ENCODE measurements at places on chromosomes 11 and 22.
A peak's percentile ranks its signal among the peaks of the same experiment; 100 is the strongest.

- DNase-seq = no peak
Observed at GRCh38 chr11:70713086-70713835, 314.9 kb downstream of the CTTN start.

DNA sequence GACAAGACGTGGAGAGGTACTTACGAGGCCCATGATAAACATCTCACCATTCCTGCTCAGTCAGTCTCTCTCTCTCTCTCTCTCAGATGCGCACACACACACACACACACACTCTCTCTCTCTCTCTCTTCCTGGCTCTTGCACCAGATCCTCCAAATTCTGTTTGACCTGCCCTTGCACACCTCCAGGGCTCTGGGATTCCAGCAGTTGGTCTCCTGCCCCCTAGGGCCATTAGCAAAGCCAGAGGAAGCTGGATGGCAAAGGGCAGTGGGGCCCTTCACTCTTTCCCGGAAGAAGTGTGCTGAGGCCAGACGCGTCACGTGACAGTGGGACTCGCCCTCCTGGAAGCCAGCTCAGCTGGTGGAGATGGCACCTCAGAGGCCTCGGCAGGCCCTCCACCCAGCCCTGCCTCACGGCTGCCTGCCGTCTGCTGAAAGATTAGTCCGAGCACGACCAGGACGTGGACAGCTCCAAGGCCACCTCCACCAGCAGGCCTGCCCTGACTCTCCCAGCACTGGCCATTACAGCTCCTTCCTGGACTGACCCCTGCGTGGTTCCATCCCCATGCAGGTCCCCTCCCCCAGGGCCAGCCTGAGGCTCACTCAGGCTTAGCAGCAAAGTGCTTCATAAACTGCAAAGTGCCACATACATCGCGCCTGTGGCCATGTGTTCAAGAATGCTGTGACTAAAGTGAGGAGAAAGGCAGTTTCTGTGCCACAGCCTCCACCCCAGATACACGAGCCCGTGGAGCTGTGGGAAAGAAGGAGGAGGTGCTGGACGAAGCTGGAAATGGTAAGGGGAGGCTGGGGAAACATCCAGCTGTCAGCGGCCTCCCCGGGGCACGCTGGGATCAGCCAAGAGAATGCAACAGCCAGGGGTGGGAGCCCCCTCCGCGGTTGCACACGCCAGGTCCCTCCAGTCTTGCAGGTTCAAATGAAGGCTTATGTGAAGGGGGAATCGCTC is 3.7 kb downstream of the PDGFB start:
- peak; percentile 82 for DNase-seq

- no peak for DNase-seq
Observed at GRCh38 chr11:48040830-48041444, 60.6 kb downstream of the PTPRJ start.

DNA sequence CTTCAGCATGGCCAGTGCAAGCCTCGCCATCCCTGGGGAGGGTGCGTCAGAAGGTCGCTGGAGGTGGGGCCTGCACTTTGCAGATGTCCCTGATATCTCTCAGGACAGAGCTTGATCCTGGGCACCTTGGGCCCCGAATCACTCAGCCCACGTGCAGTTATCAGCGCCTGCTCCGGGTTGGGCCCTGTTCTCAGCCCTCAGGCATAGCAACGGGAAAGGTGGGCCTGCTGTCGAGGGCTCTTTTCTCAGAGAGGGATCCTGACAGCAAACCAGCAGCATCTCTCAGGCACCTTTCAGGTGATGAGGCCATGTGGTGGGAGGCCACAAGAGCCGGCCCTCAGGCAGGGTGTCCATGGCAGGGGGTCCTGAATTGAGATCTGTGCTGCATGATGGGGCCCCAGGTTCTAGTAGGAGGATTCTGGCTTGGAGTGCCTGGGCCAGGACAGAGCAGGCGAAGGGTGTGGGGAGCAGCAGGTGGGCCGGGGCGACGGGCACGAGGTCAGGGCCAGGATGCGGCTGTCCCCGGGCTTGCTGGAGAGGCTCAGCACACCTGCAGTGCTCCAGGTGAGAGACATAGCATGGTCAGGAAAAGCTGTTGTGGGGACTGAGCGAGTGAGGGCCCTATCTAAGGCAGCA is 280.5 kb downstream of the TBC1D22A start:
- DNase-seq = peak; percentile 44

DNA sequence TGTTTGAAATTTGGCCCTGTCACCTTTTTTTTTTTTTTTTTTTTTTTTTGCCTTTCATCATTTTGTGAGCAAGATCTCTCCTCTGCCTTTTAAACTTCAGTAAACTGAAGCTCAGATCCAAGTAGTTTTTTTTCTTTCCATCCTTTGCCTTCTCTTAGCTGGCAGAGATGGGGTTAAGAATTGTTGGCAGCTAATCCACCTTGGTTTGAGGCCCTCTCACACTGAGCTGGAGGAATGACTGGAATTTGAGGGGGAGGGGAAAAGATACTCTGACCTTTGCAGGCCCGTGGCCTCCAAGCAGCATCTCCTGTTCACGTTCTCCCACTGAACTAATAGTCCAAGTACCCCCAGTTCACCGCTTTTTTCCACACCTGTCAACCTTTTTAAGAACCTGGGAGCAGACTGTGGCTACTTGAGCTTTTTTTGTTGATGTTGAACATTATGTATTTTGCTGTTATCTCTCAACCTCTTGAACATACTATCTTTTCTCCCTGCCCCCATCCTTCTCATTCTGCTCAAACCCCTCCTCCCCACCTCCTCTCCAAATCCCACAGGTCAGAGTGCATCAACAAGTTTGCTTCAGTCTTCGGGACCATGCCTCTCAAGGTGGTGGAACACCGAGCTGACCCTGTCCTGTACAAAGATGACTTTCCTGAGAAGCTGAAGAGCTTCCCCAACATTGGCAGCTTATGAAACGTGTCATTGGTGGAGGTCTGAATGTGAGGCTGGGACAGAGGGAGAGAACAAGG is 66.2 kb downstream of the ALX4 start:
- no peak for DNase-seq

- no peak for DNase-seq
Observed at GRCh38 chr11:77647654-77648305, 10.2 kb upstream of the CLNS1A start.

- DNase-seq = no peak
Observed at GRCh38 chr11:106329273-106330018, 252.0 kb downstream of the AASDHPPT start.

- DNase-seq = peak; percentile 58
Observed at GRCh38 chr11:73204711-73205121, 13.4 kb upstream of the P2RY2 start.

- DNase-seq = no peak
Observed at GRCh38 chr11:8369592-8370205, 106.0 kb upstream of the LMO1 start.

DNA sequence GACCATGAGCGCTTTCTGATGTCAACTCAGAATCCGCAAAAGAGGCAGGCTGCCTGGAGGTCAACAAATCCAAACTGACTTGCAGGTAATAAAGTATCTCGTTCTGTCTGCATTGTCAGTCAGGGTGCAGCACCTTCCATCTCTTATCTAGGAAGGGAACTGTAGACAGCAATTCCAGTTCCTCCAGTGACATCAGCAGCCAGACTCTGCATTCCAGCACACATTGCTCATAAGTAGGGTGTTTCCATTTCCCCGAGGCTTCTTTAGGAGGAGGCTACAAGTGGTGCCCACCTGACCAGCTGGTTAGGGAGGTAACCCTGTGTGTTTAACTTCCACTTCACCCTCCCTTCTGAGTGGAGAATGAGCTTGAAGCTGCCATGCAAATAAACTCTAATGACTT is 53.3 kb downstream of the NTM start:
- no peak for DNase-seq

- peak; percentile 73 for DNase-seq
Observed at GRCh38 chr22:42994917-42995562, 19.9 kb downstream of the PACSIN2 start.

DNA sequence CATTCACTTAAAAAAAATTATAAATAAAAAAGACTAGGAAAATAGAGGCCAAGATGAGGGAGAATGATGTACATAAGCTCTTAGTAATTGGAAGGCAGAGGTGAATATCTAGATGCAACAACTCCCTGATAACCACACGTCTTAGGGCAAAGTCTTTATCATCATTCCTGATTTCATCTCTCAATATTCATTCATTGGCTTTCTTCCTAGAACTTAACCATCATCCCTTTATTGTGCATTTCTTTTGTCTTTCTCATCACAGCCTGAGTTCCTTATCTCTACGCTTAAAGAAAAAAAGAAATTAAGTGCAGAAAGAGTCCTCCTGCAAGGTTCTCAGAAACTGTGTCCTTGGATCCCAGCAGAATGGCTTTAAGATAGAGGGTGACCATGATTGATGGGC is 23.2 kb upstream of the FLI1 start:
- no peak for DNase-seq

GRCh38 chr11:100220801-100221200 is 466.3 kb upstream of the ARHGAP42 start:
- no peak for DNase-seq

GRCh38 chr11:42407341-42407740 is 904.5 kb upstream of the API5 start:
- no peak for DNase-seq

GRCh38 chr22:47627556-47628253 is 865.3 kb downstream of the TBC1D22A start:
- no peak for DNase-seq

GRCh38 chr11:71282581-71283351 is 30.4 kb upstream of the SHANK2 start:
- no peak for DNase-seq

DNA sequence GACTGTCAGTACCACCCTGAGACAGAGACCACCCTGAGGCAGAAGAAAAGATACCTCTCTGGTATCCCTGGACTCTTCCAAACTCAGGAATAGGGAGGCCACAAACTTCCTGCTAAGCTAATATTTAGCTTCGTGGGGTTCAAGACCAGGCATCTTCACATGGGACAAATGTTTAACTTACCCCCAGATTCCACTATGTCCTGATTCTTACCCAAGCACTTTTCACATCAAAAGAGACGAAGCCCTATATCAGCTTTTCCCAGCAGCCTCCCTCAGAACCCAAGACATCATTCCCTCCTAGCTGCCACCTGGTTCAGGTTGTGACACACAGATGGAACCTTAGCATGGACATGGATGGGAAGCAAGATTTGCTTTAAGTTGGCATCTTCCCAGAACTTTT is 32.1 kb downstream of the SMC1B start:
- DNase-seq = no peak

DNA sequence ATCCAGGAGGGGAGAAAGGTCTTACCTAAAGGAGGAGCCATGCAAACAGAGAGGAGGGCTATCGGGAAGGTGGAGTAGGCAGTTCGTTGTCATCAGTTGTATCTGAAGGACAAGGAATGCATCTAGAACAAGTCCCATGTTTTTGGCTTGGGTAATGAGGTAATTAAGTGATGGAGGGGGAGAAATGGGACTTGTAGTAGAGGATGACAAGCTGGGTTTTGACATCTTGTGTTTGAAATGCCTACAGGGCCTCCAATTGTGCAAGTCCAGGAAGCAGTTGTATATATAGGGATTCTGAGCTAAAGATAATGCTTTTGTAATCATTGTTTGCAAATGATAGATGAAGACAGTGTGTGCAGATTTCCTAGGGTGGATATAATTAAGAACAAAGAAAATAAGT is 622.8 kb downstream of the NTM start:
- DNase-seq = no peak

GRCh38 chr22:35834061-35834460 is 116.4 kb downstream of the APOL5 start:
- no peak for DNase-seq

DNA sequence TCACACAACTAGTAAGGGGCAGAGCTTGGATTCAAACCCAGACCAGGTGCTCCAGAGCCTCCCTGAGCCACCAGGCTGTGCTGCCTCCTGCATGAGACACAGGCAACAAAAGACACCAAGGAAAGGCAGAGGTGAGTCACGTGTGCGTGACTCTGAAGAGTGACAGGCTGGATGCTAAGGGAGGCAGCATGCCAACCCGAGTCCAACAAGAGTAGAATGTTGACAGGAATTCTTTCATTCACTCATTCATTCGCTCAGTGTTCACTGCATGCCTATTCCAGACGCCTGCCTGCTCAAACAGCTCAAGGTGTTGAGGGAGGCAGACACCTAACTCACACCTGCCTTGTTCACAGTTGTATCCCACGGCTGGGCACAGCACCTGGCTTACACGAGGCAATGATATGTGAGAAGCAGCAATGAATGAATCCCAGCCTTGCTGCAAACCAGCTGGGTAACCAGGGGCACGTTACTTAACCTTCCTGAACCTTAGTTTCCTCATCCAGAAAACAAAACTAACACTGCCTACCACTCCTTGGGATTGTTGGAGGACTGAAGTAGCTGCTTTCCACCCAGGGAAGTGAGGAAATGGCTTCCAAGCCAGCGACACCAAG is 73.8 kb upstream of the ARFGAP3 start:
- no peak for DNase-seq

DNA sequence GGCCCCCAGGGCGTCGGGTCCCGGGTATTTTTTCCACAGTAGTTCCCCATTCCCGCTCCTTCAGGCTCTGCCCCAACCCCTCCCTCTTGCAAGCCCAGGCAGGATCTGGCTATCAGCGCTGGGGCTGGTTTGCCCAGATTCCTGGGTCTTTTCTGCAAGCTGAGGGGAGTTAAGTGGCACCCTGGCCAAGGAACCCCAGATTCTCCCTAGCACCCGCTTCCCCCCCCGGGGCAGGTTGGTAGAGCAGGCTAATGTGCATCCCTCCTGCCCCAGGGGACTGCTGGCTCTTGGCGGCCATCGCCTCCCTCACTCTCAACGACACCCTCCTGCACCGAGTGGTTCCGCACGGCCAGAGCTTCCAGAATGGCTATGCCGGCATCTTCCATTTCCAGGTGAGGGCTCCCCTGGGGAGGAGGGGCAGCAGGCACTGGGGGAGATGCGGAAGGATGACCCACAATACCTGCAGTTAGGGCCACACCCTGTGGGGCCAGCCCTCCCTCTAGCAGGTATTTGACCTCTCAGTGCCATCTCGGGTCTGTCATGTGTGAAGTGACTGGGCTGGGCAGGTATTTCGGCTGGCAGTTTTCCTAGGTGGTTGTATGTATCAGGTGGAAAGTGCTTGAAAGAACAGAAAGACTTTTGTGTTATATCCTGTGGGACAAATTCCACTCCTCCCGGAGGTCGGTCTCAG is 1.6 kb downstream of the CAPN1 start:
- peak; percentile 72 for DNase-seq

DNA sequence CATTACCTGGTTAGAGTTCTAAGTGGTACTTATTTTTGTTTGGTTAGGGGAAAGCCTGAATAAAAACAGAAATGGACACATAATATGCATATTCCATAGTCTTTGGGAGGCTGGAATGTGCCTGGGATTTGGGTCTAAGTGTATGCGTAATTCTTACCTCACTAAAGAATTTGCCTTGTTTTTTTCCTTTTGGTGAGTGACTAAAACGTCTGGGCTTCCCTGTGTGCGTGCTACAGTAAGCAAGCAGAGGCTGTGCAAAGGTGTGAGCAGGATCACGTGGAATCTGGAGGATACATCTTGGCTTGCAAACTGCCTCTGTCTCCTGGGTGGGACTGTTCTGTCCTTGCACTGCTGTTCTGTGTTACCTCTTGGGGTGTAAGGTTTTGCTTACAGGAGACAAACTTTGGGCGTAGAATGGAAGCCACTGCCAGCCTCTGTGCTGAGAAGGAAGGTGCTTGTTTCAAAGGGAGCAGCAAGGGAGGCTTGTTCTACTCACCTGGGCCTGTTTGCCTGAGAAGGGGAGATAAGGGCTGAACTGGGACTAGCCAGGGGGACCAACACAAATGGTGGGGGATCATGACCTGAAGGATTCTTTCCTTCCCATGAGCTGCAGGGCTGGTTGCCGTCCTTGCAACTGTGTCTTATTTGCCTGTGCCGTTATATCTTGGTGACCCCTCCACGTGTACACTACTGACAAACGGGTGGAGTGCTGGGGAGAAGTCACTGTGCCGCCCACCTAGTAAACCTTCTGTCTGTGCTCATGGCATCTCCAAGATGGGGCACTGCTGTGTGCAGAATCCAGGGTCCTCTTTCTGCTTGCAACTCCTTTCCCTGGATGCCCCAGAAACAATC is 4.5 kb downstream of the NEAT1 start:
- peak; percentile 66 for DNase-seq
